NCI-H2081 treated with DMSO at 0.1 percent for 48 hours (cell line): ENCODE measurements at places on chromosomes 1 and 21.

DNA sequence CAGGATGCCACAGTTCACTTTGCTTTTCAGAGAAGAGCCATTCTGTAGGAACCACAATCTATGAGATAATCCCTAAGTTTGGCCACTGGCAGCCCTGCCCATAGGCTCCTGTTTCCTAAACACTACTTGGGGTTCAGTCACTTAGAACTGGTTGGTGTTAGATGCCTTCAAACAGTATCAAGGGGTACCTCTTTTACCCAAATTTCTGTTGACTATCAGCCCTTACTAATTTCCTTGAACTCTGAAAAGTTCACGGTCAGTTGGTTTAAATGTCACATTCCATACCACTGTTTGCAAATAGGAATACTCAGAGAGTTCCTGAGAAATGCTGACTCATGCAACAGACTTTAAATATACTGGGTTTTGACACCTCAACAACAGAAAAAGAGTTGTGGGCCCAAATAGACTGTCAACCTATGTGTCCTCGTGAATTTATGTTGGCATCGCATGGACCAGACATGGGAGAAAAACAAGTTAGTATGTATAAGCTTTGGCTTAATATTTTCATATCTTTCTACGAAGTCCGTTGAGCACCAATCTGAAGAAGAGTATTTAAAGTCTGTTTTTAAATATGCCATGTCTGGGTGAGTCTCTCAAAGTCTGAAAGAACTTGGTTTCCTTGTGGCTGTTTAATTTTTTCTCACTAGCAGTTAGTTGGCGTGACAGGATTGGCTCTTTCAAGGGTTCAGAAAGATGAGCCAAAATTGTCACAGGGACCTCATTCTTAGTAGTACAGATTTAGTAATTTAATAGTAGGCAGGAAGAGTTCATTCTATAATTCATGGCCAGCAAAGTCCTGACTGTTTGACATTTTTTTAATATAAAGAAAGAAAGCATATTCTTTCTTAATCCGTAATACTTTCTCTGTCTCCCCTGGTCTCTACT lies 56.5 kb upstream of the ZNF326 start:
- DNase-seq = no peak

DNA sequence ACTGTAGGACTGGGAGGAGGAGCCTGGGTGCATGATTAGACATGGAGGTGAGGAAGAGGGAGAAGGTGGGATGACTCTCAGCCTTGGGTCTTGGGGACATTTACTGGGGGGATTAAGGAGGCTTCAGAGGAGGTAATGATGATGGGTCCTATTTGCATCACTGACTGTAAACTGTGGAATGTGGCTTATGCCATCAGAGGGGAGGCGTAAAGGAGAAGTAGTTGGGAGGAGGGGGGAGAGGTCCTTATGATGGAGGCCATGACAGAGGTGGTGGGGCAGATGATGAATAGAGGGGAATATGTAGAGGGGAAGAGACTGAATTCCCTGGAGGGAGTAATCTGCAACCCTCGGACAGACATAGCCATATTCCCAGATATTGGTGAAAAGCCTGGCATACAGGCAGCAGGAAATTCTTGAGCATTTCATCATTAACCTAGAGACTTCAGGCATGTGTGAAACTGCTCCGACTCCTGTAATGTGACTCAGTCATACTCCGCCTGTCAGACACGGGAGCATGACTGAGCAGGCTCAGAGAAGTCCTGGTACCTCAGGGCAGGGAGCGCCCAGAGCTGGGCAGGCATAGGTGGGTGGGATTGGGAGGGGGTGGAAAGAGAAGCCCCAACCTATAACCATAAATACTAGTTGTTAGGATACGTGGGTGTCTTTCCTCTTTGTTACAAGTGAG lies 8.0 kb upstream of the LCE5A start:
- DNase-seq = no peak

DNA sequence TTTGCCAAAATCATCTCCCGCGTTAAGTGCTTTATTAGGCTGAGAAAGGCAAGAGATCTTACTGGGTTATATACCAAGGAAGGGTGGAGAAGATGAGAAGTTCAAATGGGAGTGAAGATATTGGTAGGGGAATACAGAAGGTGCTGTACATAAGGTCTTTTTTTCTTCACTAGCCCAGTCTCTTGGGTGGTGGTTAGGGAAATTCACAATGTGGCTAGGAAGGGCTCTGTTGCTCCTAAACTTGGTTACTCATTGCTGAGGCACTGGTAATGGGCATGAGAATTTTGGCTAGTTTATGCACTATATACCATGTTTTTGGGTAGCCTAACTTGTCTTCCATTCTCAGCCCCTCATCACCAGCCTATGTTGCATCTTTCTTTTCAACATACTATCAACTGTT lies 50.6 kb downstream of the LHX4 start:
- no peak for DNase-seq

- no peak for DNase-seq
These were observed 216.6 kb downstream of the ST6GALNAC3 start for GRCh38 chr1:76291191-76291590.

GRCh38 chr1:179767996-179768395 lies 24.9 kb downstream of the FAM163A start:
- DNase-seq = no peak

DNA sequence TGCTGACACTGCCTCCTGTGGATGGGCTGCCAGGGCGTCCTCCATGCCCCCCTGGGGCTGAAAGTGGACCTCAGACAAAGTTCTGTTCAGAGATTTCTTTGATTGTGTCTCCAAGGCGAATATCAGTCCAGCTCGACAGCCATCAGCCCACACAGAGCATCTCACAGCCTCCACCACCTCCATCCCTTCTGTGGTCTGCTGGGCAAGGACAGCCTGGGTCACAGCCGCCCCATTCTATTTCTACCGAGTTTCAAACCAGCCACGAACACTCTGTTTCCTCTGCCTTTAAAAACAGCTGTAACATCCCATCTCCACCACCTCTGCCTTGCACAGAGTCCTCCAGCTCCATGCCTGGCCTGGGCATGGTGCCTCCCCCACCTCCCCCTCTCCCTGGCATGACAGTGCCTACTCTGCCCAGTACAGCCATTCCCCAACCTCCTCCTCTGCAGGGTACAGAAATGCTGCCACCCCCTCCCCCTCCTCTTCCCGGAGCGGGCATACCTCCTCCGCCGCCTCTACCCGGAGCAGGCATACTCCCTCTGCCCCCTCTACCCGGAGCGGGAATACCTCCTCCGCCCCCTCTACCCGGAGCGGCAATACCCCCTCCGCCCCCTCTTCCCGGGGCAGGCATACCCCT lies 115.5 kb downstream of the FMN2 start:
- no peak for DNase-seq
